ENCODE measurements at places on chromosomes 16 and 17.

DNA sequence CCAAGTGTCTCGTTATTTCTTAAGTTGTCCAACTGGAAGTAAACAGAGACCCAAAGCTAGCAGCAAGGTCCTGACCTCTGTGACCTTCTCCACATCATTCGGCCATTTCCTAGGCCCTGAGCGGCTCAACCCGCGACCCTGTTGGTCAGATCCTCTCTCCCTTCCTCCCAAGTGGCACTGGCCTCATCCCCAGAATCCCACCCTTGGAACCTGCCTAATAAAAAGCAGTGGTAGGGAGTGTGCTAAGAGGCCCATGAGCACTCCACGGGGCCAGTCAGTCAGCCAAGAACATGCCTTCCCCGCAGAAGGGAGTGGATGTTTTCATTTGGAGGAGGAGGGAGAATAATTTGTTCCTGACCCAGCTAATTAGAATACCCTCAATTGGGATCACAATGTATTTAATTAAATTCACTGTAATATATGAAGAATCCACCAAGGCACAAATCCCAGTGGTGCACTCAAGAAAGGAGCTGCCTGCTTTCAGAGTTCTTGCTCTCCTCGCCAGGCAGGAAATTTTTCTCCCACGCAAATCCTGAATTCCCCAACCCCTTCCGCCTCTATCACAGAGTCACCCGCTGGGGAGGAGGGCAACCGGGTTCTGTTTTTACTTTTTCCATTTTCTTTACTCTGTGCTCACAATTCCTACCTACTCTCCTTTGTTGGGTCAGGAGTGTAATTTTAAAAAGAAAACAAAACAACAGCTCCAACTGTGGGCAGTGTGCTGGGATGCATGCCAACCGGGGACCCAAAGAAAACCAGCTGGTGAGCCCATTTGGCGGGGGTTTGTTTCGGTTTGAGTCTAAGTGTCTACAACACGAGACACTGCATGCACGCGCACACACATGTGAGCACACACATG is 153.4 kb downstream of the ZFHX3 start:
- DNase-seq, result peak; percentile 62

GRCh38 chr17:74528491-74529199 is 2.6 kb downstream of the CD300LB start:
- no peak for DNase-seq

GRCh38 chr16:35714665-35715064 is 2255.3 kb downstream of the TP53TG3F start:
- no peak for DNase-seq

- no peak for DNase-seq
Measured at GRCh38 chr16:68232335-68232734, 3.6 kb downstream of the ESRP2 start.

GRCh38 chr17:41211845-41212466 is 14.5 kb upstream of the KRTAP9-2 start:
- DNase-seq, result peak; percentile 69

DNA sequence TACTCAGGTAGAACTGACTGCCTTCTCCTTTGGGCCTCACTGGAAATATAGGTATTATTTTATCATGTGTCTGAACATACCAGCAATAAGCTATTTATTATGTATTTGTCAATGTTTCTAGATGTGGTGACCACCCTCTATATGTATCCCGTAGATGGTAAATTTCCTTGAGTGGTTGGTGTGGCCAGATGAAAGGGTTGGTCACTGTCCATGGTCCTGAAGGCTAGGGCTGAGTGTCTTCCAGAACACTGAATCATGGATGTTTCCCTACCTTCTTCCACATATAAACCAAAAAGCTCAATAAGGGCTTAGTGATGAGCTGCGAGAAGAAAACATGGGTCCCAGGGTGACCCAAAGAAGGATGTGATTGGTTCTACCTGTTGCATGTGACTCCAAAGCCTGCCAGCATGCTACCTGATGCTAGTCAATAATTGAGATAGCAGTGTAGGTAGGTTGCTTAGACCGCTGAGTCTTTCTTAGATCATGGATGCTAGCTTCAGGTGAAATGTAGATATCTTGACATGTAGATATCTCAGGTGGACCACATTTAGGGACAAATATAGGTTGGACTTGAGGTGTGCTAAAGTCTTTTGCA is 150.3 kb downstream of the ASIC2 start:
- peak; percentile 35 for DNase-seq

DNA sequence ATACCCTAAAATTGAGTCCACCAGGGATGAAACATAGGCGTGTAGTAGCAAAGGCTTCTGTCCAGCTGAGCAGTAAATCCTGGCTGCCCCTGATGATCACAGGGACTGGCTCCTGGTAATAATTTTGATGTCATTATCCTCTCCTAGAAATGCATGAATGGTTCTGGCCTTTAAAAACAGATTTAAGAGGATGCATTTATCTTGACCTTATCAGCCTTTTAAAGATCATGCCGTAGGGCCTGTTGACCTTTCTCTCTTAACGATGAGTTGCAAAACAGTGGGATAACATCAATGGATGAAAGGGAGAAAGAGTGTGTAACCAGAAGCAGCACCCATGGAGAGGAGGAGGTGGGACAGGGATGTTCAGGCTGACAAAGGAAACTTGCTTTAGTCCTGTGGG is 128.5 kb downstream of the CA10 start:
- no peak for DNase-seq

- DNase-seq, result no peak
Measured at GRCh38 chr17:80395402-80396151, 19.4 kb upstream of the ENDOV start.

- DNase-seq, result no peak
Measured at GRCh38 chr16:27547851-27548250, 1.9 kb downstream of the GTF3C1 start.

DNA sequence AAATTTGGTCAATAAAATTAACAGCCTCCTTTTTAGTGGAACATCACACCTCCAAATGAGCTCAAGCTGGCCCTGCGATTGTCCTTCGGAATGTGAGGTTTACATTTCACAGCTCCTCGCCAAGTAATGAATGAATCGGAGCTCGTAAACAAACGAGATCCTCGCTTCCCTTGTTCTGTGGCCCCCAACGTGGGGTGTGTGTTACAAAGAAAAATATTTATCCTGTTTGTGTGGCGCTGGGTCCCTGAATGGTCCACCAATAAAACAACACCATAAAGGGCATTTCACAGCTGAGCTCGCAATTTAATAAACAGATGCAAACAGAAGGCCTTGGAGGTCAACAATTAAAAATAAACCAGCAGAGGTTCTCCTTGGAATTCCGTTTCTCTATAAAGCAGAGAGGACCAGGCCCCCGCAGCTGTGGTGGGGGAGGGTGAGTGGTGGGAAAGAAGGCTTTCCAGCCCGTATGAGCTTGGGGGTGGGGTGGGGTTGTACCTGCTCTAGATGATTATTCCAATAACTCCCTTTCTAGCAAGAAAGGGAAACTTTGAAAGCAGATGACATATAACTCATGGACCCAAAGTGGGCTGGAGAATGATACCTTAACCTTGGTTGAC is 393.9 kb upstream of the SALL1 start:
- DNase-seq, result no peak

DNA sequence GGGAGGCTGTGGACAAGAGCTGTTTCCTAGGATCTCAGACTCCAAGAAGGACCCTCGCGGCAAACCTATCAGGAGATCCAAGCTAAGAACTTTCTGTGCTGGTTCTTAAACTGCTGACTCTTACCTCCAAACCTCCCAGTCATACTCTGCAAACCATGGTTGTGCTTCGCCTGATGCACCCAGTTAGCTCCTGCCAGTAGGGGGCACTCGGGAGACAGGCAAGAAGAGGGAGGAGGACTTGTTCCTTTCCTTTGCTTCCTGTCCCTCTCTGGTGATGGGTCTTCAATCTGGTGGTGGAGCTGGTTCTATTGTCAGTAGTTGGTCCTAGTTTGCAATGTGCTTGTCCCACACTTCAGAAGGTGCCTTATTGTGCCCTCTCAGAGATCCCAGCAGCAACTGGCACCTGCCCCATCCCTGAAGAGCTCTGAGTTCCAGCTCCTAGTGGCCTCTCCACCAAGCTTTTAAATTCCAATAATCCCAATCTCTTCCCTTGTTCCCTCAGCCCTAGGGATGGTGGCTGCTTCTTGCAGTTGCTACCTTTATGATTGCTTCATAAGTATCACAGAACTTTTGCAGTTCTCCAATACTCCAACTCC is 113.5 kb upstream of the RPL38 start:
- peak; percentile 8 for DNase-seq

- no peak for DNase-seq
Measured at GRCh38 chr16:11308493-11309283, 27.6 kb upstream of the PRM1 start.

DNA sequence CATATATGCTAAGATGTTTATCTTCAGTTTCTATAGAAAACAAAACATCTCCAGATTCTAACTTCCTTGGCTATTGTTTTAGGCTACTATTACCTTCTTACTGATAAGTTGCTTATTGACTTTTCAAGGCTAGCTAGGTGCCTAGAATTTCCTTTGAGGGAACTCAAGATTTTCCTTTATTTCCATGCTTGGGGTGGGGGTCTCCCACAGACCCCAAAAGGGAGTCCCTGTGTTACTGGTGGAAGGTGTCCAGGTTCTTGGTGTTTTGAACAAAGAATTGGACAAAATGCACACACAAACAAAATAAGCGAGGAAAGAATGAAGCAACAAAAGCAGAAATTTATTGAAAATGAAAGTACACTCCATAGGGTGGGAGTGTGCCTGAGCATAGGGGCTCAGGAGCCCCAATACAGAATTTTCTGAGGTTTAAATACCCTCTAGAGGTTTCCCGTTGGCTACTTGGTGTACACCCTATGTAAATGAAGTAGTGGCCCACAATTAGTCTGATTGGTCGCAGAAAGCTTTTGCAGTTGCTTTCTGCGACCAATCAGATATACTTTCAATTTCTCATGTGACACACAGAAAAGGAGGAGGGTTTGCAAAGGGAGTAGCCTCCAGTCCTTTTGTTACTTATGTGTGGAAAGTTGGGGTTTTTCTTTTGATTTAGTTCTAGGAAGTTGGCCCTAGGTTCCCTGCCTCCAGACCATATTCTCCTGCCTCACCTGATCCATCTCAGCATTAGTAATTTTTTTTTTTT is 67.5 kb downstream of the MARF1 start:
- no peak for DNase-seq

GRCh38 chr17:40219594-40220338 is 662 bp downstream of the WIPF2 start:
- DNase-seq, result peak; percentile 63

DNA sequence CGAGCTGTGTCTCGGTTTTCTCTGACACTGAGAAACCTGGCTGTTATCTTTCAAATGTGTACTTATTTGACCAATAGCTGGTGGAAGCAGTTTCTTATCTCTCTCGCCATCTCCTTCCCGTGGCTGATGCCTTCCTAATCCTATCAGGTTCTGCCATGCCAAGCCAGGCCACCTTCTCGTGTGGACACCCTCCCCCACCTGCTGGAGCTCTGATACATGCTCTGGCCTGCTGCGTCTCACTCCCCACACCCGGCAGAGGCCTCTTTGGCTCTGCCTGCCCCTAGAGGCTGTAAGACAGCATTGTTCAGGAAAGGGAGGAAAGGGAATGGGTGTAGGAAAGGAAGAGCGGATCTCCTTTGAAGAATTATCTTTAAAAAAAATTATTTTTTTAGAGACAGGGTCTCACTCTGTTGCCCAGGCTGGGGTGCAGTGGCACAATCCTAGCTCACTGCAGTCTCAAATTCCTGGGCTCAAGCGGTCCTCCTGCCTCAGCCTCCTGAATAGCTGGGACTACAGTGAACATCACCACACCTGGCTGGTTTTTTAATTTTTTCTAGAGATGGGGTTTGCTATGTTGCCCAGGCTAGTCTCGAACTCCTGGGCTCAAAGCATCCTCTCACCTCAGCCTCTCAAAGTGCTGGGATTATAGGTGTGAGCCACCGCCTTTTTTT is 7.5 kb upstream of the ARMC5 start:
- DNase-seq, result peak; percentile 82

DNA sequence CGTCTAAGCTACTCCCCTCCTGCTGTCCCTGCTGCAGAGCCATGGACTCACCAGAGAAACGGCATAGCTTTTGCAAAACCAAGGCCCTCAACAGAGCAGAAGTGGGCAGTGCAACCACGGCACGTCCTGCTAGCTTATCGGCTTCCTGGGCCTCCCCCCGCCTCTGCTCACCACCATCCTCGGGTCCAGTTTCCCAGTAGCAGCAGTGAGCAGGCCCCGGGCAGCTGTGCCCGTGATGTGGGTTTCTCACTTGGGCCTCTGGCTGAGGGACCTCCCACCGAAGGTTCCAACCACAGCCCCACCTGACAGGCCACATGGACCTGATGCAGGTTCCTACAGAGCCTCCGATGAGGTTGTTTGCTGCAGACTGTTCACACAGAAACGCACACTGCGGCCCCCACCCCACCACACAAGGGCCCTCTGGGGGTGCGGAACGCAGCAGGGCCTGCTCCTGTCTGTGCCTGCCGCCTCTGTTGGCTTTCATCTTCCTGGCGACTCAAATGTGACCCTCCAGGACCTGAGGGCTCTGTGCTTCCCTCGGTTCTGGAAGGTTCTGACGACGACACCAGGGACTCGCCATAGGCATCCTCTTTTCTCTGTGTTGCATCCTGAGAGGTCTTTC is 24.8 kb downstream of the PDIA2 start:
- DNase-seq, result no peak

DNA sequence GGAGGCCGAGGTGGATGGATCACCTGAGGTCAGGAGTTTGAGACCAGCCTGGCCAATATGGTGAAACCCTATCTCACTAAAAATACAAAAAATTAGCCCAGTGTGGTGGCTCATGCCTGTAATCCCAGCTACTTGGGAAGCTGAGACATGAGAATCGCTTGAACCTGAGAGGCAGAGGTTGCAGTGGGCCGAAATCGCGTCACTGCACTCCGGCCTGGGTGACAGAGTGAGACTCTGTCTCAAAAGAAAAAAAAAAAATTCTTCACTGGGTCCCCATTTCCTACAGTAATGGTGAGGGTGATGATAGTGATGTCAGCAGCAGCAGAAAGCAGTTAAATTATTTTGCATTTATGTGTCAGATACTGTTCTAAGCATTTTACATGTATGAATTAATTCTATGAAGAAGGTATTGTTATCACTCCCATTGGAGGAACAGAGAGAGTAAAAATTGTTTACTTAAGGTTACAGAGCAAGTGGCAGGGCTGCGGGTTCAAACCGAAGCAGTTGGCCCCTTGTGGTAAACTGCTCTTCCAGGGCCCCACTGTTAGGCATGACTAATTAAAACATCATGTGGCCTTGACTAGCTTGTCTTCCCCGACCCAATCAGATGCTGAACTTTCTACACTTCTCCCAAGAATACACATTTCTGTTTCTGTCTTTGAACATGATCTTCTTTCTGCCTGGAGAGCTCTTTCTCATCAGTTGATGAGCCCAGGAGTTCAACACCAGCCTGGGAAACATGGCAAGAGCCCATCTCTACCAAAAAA is 45.8 kb downstream of the STAT3 start:
- DNase-seq, result peak; percentile 76

DNA sequence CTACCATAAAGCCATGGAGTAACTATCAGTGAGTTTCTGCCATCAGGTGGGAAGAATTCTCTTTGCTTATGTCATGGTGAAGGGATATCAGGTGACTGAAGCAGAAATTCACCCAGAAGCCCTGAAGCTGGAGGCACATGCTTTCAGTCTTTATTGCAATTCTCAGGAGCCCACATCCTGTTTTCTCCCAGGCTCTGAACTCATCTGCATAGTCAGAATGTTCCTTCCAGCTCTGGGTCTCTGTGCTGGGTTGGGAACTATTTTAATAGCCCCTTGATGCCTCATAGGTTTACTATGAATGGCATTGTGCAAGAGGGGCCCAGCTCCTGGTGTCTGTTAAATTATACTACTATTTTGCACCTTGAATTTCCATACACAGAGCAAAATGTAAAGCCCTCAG is 198.4 kb upstream of the SOX9 start:
- peak; percentile 86 for DNase-seq

All from EH (cell line).